Fibroblast of skin of right biceps (primary cell): ENCODE measurements at places on chromosomes 4 and X.
A peak's percentile ranks its signal among the peaks of the same experiment; 100 is the strongest.

DNA sequence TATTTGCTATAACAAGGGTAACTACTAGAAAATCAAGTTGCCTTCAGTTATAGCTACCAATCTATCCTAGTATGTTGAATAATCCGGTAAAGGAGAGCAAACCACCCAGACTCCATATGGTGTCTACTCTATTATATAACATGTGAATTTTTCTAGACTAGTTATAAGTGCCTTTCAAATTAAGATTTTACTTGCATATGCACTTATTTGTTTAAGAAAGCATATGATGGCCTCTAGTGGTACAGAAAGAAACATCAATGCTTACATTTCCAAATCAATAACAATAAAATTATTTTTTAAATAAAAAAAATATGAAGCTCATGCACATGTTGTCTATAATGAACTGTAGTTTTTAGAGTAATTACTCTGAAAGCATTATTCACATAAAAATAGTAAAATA is 1516.4 kb upstream of the PABPC4L start:
- peak; percentile 1 for DNase-seq

- no peak for DNase-seq
These were observed 13.6 kb downstream of the ELOVL6 start for GRCh38 chr4:110184791-110185155.

DNA sequence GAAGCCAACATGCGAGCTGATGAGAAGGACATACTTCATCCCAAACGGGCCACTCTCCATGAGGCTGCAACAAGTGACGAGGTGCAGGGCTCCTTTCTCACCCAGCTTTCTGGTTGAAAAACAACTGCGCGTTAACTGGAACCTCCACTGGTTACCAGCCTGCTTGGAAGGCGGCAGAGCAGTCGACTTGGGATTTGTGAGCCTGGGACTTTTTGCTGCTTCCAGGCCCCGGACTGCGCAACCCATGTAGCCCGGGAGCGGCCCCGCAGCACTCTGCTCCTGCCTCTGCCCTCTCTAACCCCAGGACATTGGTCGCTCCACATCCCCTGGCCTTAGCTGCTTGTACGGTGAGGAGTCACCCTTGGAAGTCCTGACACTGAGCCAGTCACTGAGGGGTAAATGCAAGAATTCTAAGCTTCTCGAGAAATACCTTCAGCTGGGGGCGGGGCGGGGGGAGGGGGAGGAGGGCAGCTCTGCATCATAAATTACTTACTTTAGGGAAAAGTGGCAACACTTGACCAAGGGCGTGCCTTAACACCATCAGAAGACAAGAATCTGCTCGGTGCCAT is 72.7 kb downstream of the MTMR1 start:
- DNase-seq = no peak

DNA sequence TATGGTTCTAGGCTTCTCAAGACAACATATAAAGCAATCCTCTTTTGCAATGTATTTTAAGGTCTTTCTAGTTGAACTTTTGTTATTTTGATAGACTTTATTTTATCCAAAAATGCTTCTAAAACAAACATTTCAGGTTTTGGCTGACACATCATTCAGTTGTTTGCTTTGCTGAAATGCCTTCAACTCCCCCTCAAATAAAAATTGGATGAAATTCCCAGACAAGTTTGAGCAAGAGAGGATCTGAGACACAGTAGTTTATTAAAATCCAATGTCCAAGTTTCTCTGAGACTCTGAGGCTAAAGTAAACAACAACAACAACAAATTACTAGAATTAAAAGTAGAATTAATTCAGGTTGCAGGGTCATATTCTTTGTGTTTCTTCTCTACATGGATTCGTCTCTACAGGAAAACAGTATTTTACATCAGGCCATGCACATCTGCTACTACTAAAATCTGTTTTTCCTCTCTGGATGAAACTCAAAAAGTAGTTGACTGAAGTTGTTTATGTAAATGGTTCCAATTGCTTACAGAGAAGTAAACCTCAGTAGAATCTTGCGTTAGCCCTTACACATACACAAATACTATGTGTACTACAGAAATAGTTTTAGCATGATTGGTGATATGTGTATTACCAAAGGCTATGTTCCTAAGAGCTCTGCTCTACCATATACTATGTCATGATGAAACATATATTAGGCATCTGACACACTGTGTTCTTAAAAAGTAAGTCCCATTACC is 64.9 kb downstream of the PRSS12 start:
- DNase-seq = peak; percentile 74

GRCh38 chr4:81348778-81349094 is 123.0 kb downstream of the RASGEF1B start:
- no peak for DNase-seq

DNA sequence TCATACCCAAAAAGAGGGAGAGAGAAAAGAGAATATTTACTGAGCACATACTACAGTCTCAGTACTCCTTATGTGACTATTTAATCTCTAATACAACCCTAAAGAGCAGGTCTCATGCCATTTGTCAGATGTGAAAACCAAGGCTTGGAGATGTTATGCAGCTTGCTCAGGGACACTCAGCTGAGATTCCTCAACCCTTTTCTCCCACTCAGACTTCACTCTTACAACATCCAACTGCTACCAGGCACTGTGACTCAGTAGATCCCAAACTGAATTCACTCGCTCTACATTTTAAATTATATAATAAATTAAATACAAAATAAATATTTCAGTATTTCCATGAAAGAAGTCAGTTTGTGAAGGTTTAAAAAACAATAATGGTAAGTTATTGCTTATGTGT is 53.7 kb downstream of the TSPAN5 start:
- DNase-seq = no peak

DNA sequence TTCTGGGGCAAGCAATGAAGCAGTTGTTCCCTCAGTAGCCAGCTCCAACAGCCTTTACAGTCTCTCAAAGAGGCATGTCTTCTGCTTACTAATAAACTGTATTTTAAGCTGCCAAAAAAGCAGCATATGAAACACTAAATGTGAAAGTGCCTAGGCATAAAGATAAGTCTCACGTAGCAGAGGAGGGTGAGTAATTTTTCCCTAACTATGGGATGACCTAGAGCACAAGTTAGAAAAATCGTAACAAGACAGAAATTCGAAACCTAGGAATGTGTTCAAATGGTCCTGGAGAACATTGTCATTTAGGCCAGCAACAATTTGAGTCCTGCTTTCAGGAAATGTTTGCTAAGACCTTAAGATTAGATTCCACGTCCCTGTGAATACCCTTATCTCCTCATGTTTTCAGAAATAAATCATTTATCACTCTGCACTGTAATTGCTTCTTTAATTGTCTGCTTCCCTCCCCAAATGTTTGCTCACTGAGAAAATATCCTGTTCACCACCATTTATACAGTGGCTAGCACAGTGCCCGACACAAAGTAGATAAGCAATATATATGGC is 222.2 kb downstream of the KCNIP4 start:
- DNase-seq = no peak

DNA sequence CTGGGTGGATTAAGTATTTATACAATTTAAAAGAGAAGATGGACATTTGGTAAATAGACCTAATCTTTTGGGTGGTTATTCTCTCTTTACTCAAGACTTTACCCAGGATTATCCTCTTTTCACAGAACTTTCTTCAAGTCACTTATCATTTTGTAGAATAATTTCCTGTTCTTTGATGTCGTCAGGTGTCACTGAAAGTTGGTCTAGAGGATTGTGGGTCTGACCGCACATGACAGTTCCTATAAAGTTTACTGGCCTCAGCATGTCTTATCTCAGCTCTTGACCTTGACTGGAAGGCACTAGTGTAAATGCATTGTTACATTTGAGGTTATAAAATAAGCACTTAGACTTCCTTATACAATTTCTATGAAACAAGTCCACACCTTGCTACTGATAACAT is 139.9 kb upstream of the SLC4A4 start:
- DNase-seq = no peak

DNA sequence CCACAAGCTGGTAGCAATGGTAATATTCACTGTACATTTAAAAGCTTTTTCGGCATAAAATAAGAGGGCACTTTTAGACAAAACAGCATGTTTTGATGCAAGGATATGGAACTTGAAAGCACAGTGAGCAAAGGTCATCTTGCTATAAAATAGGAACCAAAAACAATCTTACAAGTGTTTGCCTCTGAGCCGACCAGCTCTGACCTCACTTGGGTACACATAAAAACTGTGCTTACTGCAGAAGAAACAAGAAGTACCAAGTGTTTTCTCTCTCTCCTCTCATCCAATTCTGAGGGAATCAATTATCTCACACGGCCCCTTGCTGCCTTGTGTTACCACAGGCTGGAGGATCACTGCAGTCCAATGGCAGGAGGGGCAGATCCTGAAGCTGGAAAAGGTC is 4.8 kb upstream of the IQSEC2 start:
- DNase-seq = no peak

GRCh38 chr4:3073158-3074077 is 920 bp downstream of the HTT-AS start:
- DNase-seq = no peak

GRCh38 chr4:116066711-116067245 is 953.4 kb upstream of the NDST4 start:
- DNase-seq = no peak

GRCh38 chr4:41028392-41029076 is 185.8 kb downstream of the APBB2 start:
- DNase-seq = no peak

DNA sequence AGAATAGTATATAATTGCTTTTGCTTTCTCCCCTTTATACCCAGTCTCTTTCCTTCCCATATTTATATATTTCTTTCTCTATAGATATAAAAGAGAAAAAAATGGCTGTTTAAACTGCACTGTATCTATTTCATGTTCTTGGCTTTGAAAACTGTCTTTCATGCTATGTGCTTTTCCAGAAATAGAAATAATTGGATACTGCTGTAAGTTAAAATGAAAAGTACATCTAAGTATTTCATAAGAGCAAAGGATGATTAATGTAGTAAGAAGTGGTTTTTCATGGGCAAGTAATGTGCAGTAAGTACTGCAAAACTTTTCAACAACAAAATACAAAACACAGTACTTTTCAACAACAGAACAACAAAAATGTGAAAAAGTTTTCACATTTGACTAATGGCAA is 237.9 kb downstream of the SNCA start:
- no peak for DNase-seq

DNA sequence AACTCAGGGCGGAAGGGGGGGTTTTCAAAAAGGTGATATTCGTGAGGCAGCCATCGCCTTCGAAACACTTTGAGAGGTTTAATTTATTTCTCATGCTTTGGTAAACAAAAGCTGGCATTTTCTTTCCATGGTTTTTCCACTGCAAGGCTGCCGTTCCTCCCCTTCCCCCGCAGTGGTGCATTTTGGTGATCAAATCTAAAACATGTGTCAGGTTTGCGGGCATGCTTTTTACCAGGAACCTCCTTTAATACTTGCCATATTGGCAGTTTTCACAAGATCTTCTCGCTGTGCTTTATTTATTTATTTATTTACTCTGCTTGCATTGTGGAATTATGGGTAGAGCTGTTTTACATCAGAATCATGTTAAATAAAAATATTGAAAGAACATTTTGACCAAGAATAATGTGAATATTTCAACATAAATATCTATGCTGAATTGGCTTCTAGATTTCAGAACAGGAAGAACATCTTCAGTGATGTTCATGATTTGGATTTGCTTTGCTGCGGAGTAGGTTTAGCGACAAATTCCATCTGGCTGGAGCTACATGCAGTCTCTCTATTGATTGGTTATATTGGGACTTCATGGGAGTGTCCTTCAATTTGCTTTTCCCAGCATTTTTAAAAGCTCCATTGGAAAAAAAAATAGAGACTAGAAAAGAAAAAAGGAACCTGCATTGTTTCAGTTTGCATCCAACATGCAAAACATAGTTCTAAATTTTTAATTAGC is 54.4 kb downstream of the STOX2 start:
- peak; percentile 2 for DNase-seq

GRCh38 chr4:13849778-13850177 is 222.3 kb upstream of the BOD1L1 start:
- no peak for DNase-seq

DNA sequence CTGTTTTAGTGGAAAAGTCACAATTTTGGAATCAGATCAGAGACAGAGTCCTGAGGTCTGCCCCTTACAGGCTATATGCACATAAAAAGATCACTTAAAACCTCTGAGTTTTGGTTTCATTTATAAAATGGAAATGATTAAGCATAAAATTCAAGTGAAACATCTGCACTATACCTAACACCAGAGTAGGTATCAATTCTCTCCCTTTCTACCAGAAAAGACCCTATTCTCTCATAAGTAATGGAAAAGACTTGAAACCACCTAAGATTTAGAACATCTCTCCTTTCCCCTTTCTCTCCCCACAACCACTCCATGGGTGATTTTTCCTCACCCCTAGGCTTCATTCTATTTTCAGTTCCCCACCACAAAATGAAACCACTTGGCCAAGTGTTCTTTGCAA is 907 bp downstream of the LHFPL1 start:
- DNase-seq = no peak

DNA sequence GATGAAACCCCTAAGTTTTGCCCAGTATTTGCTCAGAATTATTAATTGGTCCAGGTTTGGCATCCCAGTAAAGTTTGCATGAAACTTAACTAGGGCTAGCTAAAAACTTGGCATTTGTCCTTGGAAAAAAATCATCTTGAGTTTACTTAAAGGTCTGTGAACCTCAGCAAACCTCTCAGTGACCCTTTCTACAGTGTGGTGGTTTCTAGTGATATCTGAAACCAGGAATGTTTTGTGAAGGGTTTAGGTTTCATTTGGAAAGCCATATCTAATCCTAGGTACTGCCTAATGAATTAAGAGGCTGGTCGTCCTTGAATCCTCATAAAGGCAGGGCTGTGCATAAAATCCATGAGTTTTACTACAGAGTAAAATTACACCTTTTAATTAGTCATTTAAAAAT is 218.5 kb upstream of the ANKRD50 start:
- DNase-seq = peak; percentile 64

- peak; percentile 47 for DNase-seq
These were observed 8.0 kb upstream of the ODAPH start for GRCh38 chr4:75547647-75548387.

DNA sequence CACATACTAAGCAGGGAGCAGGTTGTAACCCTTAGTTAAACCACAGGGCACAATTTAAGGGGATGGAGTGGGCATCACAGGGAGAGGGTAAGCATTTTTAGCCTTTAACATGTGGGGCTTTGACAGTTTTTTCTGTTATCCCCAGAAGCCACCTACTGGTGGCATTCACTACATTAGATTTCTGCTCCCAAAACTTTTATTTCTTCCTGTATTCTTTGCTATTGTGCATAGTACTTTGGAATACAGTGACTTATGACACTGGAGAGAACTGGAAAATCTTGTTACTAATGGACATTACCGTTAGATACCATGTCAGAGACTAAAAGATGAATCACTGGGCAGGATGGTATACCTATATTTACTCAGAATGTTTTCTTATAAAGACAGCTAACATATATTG is 7.3 kb downstream of the TRIM75 start:
- DNase-seq = no peak

DNA sequence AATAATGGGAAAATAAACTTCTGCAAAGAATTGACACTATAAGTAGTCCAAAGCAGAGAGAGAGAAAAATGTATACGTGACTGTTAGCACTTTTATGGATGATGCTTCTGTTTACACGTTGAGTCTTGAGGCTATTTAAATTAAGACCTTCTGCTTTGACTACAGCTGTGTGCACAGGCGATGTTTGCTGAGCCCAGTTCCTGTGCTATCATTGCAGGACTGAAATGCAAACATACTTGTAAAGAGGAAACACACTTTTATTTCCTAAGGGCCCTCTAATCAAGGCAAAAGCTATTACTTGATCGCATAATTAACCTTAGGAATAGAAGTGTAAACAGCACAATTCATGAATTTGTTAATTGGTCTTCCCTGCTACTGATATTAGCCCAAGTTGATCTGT is 226.9 kb downstream of the FBXW7 start:
- no peak for DNase-seq

GRCh38 chrX:134459683-134460004 is 321 bp upstream of the HPRT1 start:
- no peak for DNase-seq

GRCh38 chrX:16708016-16708415 is 4.5 kb downstream of the CTPS2 start:
- DNase-seq = no peak
